IPS-NIHi11 (cell line): ENCODE measurements at places on chromosomes 7 and 10.

GRCh38 chr7:17168416-17168815, 130.0 kb upstream of the AHR start:
- no peak for DNase-seq

- no peak for DNase-seq
Observed at GRCh38 chr7:22653951-22654350, 73.0 kb upstream of the IL6 start.

DNA sequence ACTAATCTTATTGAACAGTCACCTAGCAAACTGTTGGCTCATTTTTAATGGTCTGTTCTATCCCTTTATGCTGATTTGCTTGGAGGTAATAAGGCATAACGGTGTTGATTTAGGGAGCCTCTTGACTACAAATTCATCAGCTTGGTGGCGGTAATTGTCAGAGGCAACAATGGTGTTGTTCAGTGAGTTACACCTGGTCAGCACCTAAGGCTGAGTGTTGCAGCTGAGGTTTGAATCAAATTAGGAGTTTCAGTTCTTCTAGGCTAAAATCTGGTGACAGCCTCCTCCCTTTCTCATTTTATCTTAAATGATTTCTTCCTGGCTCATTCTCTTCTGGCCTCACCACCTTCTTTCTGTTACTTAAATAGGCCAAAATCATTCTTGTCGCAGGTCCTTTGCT, 42.3 kb upstream of the SP8 start:
- no peak for DNase-seq

DNA sequence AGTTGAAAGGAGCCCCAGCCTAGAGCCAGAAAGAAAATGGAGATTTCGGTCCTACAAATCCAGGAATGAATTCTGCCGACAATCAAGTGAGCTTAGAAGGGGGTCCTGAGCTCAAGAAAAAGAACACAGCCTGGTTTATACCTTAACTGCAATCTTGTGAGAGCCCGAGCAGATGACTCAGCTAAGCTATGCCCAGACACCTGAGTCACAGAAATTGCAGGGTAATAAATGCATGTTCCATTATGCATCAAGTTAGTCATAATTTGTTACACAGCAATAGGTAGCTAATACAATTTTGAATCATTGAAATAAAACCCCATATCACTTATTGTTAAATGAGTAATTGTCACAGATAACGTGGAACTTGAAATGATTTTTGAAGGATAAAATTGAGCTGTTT, 111.8 kb upstream of the FOXP2 start:
- no peak for DNase-seq

DNA sequence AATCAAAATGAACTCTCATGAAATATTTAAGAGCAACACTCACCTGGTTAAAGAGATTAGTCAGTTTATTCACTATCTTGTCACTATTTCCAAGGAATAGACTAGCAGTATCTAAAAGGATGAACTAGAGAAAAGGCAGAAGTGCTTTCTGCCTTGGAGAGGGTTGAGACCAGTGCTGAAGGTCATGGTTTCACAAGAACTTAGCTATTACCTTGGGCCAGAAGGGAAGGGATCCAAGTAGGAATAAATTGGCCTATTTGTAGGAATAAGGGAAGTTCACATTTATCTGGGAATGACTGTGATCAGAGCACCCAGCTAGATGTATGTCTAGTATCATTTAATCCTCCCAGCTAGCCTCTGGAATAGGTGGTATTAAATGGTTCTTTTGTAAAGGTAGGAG, 347.2 kb downstream of the LRMDA start:
- no peak for DNase-seq

- DNase-seq: no peak
Observed at GRCh38 chr10:47023237-47024045, 112.2 kb downstream of the PTPN20 start.

GRCh38 chr7:132782777-132783640, 206.7 kb upstream of the PLXNA4 start:
- no peak for DNase-seq

GRCh38 chr7:17940951-17941431, 697 bp upstream of the SNX13 start:
- peak; percentile 35 for DNase-seq

DNA sequence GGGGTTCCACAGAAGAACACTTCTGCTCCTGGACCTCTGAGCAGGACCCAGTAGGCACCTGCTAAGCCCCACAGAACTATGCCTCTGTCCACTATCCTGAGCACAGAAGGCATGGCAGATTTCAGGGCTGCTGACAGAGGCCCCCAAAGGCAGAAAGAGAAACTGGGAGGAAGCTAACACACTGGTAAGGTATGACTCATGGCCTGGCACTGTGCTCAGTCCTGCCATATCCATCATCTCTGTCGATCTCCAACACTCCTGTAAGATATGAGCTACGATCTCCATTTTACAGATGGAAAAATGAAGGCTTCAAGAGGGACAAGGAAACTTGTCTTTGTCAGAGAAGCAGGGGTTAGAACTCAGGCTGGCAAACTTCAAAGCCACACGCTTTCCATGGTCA, 62.2 kb downstream of the GRID1 start:
- DNase-seq: no peak

GRCh38 chr10:130913844-130914243, 397.7 kb downstream of the TCERG1L start:
- no peak for DNase-seq
